ENCODE measurements at places on chromosomes 16 and 17.

DNA sequence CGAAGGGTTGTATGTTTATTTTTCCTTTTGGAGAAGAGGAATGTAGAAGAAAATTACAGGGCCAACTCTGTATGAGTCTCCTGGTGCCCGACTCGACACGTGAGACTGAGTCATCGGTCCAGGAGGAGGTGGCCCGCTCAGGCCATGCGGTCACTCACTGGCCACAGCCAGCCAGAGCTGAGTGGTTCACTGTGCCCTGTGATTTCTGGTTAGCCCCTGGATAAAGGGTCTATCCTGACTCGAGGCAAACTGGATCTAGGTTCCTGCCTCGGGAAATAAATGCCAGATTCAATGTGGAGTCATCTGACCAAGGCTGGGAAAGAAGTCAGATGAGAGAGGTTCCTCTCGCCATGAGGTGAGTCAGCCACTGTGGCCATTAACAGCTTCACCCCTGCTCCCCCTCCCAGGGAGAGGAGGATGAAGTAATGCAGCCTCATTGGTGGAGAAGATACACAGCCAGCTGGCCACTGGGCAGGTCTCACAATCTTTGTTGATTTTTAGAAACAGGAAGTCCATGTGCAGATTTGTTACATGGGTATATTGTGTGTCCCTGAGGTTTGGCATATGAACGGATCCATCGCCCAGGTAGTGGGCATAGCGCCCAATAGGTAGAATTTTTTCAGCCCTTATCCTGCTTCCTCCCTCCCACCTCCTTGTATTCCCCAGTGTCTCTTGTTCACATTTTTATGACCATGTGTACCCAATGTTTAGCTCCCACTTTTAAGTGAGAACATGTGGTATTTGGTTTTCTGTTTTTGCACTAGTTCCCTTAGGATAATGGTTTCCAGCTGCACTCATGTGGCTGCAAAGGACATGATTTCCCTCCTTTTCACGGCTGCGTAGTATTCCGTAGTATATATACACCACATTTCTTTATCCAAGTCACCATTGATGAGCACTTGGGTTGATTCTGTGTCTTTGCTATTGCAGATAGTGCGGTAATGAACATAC lies 21.7 kb upstream of the USP36 start:
- no peak for DNase-seq

- DNase-seq, result no peak
These were observed 36.8 kb upstream of the DYNLL2 start for GRCh38 chr17:58046239-58047094.

- no peak for DNase-seq
These were observed 499 bp downstream of the PIP4K2B start for GRCh38 chr17:38798614-38799500.

- no peak for DNase-seq
These were observed 45.6 kb downstream of the ERN1 start for GRCh38 chr17:64084086-64084939.

- DNase-seq, result no peak
These were observed 412.0 kb upstream of the MAF start for GRCh38 chr16:80012586-80012985.

DNA sequence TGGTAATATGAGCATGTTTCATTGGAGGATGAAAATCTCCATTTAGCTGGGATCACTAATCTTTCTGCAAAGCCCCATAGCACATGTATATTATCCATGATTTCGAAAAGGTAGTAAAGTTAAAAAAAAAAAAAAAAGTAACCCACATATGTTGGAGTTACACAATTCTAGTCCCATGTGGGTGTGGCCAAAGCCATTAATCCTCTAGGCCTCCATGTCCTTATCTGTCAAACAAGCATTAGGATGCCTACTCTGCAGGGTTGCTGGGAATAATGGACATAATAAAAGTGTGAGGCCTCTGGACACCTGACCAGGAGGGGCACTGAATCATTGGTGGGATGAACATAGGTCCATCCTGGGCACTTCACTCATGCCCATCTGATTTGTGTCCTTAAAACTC lies 29.2 kb upstream of the VAT1L start:
- DNase-seq, result no peak

- DNase-seq, result no peak
These were observed 127.8 kb downstream of the SSH2 start for GRCh38 chr17:29802246-29802645.

GRCh38 chr17:32731556-32732295 lies 145.2 kb downstream of the MYO1D start:
- no peak for DNase-seq

GRCh38 chr17:65229621-65229995 lies 92.4 kb downstream of the RGS9 start:
- no peak for DNase-seq

- peak; percentile 70 for DNase-seq
These were observed 11.8 kb downstream of the ENDOV start for GRCh38 chr17:80426671-80427326.

DNA sequence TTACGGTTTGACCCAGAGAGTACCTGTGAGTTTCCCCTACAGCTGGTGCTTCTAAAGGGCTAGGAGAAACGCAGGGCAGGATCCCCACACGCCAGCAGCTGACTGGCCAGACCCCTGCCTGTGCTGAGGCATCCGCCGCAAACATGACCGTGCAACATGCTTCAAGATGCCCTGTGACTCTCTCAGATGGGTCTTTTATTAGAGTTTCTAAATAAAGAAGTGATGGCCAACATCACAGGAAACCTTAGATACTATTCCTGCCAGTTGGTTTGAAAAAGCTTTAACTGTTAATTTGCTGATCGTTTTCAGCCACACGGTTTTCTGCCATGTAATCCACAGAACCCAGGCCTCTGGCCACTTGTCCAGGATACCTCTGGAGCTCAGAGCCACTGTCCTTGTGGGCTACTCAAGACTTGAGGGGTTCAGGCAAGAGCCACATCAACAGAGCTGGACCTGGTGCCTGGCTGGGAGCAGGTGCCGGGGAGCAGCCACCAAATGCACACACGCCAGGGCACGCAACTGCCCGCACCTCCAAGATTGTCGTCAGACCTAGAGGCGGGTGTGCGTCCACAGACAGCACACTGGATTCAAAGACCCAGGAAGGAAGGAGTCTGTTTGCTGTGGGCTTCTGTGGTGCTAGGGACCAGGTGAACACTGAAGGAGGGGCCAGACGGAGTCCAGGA lies 118.4 kb downstream of the ZNF778 start:
- DNase-seq, result no peak

DNA sequence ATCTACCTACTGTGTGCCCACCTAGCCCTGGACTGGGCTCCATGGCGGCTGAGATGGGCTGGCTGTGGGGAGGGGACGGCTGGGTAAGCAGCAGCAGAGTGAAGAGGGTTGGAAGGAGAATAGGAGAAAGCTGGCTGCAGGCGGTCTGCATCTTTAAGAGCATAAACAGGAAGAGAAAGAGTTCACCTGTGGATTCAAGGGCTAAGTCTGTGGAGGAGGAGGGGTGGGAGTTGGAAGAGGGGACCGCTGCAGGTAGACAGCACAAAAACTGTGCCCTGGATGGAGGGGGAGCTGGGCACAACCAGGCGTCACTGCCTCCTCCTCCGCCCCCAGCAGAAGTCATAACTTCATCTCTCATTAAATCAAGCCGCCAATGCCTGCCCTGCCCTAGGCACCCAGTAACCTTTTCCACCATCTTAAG lies 677 bp downstream of the SLC13A2 start:
- DNase-seq, result no peak

GRCh38 chr17:45394091-45394490 lies 38.6 kb downstream of the ARHGAP27 start:
- DNase-seq, result no peak

DNA sequence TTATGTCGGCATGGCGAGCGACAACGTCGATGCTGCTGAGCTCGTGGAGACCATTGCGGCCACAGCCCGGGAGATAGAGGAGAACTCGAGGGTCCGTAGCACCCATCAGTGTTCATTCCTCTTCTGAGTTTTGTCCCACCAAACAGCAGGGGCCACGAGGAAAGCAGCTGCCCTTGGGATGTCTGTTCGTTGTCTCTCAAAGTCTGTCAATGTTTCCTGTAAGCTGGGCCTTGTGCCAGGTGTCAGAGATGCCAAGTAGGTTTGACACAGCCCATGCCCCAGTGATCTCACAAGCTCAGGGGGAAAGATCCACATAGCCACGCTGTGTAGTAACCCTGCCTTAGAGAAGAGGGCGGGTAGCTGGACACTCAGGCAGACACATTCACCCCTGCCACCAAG lies 22.6 kb downstream of the NTAN1 start:
- DNase-seq, result no peak

DNA sequence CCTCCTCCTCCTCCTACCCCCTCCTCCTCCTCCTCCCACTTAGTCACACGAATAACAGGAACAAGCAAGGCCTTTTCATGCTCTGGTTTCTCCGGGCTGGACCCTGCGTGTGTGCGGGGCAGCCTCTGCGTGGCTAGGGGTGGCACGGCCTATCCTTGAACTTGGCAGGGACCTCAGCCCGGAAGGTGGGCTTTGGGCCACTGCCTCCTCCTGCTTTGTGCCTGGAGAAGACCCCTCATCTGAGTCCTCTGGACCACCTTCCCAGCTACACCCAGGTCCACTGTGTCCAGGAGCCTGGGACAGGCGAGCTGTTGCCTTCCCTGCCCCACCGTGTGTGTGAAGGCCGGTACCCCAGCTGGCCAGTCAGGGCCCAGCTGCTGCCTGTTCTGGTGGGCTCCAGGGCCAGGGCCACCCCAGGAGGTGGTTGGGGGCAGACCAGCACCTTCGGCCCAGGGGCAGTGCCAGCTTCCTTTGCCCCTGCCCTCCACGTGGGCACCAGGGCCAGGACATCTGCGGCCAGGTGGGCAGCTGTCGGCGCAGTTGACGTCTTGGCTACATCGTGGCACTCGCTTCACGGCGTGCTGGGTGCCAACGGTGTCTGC lies 35.4 kb downstream of the GINS2 start:
- no peak for DNase-seq

DNA sequence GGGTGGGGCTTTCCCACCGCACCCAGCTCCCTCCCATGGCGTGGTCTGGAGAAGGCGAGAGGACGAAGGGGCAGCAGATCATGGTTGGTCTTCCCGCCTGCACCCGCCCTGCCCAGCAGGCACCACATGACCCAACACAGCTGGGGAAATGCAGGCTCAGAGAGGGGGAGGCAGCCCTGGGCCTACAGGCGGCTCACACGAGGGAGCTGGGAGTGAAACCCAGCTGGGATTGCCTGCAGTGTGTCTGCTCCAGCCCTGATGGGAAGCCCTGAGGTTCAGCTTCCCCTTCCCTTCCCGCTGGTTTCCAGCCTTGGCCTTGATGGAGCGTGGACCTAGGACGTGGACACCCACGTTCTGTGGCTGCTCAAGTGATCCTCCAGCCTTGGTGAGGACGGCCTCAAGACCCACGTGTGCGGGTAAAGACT lies 20.0 kb upstream of the PABPN1L start:
- DNase-seq, result no peak

- no peak for DNase-seq
These were observed 30.1 kb downstream of the MAP2K4 start for GRCh38 chr17:12050646-12051225.

DNA sequence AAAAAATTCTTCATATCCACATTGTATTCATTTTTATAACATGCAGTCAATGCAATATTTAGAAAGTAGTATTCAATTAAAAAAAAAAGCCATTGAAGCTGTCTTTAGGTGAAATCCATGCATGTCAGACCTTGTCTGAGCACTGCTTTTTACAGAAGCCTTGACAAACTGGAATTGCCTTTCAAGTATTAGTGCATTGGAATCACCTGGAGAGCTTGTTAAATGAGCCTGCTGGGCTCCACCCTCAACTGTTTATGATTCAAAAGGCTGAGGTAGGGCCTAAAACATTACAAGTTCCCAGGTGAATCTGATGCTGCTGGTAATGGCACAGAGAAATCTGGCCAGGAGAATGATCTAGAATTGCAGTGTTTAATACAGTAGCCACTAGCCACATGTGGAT lies 85.8 kb downstream of the HIC1 start:
- no peak for DNase-seq

GRCh38 chr16:20811889-20812439 lies 5.6 kb downstream of the REXO5 start:
- DNase-seq, result no peak

GRCh38 chr16:46889942-46890300 lies 5.8 kb downstream of the GPT2 start:
- DNase-seq, result no peak

DNA sequence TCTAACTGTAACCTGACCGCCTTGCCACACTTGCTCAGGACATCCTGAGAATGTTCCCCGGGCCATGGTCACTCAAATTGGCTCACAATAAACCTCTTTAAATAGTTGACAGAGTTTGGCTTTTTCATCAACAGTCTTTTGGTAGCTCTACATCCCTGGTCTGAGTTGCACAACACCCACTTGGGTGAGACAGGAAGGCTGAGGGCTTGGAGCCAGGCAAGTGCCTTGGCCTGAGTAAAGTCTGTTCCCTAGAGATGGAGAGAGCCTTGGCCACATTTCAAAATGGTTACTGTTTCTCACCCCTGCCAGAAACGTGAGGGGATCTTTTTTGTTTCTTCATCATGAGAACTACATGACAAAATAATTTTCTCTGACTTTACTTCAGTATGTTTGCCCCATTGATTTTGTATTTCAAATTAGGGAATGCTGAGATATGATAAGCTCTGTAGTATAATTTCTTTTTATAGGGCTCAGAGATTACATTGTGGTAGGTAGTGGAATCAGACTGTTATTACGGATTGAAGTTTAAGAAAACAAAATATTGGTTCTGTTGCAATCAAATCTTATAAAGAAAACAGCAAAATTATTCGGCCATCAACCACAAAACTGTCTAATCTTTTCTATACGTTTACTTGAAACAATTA lies 53.9 kb upstream of the NETO2 start:
- no peak for DNase-seq

- no peak for DNase-seq
These were observed 3.5 kb upstream of the CDYL2 start for GRCh38 chr16:80807906-80808305.
